Tibial artery (tissue), 4 donors: ENCODE measurements at places on chromosomes 13 and 19.

DNA sequence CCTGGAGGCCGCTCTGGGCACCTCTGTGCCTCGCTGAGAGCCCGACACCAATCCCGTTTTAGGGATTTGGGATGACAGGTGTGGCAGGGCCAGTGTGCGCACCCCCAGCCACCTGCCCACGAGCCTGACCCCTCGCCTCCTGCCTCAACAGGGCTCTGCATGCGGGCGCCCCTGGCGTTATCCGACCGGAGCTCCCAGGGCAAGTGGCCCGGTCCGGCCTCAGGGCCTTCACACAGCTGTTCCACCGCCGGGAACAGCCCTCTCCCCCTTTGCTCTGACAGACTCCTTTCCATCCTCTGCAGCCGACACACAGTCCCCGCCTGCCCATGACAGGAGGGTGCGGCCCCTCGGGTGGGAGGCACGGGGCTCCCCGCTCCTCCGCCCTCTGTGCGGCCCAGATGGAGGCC is 7.1 kb upstream of the WDR18 start:
- DNase-seq, result no peak

- DNase-seq, result no peak
Measured at GRCh38 chr19:54694648-54695047, 29.6 kb upstream of the KIR3DL3 start.

- no peak for DNase-seq
Measured at GRCh38 chr19:46493236-46494145, 2.2 kb downstream of the PNMA8B start.

GRCh38 chr19:35206379-35206778 is 22.2 kb downstream of the FAM187B start:
- no peak for DNase-seq

GRCh38 chr19:31339411-31339810 is 9.8 kb downstream of the TSHZ3 start:
- no peak for DNase-seq

GRCh38 chr13:62879071-62879470 is 1463.4 kb upstream of the PCDH20 start:
- DNase-seq, result no peak

GRCh38 chr13:114134111-114134943 is 1.9 kb upstream of the RASA3 start:
- no peak for DNase-seq

DNA sequence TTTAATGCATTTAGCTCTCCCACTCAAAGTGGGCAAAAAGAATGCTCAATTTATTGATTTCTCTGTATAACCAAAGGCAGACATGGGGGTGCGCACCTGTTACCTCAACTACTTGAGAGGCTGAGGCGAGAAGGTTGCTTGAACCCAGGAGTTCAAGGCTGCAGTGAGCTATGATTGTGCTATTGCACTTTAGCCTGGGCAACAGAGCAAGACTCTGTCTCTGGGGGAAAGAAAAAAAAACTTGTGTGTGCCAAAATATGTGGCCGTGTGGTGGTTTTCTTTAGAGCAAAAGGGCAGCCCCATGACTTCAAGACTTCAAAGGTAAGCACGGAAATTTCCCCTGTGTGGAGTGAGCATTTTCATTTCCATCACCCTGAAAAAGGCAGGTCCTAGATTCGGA is 81.9 kb downstream of the IPO5 start:
- DNase-seq, result no peak

DNA sequence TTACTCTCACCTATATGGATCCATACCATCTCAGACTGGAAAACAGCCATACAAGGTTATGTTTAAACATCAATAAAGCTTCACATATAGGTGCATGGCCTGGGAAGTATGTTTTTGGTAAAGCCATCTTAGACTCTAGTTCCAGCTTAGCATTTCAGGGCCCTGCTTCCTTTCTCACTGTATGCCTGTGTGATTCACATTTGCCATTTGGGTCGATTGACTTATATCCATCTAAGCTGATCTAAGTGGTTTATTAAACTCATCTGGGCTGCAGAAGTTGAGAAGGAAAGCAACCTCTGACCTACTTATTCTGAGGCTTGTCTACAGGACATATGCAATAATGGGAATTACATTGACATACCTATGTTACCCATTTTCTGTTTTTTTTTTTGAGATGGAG is 33.5 kb downstream of the ZNF506 start:
- no peak for DNase-seq

DNA sequence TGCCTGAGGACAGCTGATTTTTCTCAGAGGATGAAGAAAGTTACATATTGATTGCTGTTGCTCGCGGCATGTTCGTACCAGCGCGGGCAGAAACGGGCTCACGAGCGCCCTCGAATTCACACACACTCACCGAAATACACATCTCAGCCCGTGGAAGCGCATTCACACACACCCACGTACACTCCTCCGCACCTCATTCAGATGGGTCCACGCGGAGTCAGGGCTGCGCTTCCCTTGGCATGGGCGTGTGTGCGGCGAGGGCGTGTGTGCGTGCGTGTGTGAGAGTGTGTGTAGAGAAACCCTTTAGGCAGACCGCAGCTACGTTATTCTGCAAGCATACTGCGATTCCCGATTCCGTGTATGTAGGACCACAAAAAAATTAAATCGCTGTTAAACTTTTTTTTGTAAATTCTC is 2.1 kb upstream of the PCDH17 start:
- DNase-seq, result peak; percentile 61

- DNase-seq, result no peak
Measured at GRCh38 chr13:51626749-51627148, 42.5 kb downstream of the WDFY2 start.

DNA sequence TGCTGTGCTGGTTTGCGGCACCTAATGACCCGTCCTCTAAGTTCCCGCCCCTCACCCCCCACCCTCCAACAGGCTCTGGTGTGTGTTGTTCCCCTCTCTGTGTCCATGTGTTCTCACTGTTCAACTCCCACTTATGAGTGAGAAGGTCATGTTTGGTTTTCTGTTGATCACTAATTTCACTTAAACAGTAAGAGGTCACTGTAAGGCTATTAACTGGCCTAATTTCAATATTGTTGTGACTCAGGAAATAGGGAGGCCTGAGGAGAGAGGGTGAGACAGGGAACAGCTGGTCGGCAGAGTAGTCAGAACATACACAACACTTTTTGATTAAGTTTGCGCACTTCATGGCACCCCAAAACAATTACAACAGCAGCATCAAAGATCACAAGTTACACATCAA is 15.6 kb downstream of the TUBGCP3 start:
- DNase-seq, result no peak

- no peak for DNase-seq
Measured at GRCh38 chr13:50866817-50867636, 23.5 kb upstream of the DLEU7 start.

- DNase-seq, result no peak
Measured at GRCh38 chr19:48206397-48207093, 36.1 kb downstream of the ZSWIM9 start.

- no peak for DNase-seq
Measured at GRCh38 chr19:35937345-35938281, 1.4 kb downstream of the LRFN3 start.

DNA sequence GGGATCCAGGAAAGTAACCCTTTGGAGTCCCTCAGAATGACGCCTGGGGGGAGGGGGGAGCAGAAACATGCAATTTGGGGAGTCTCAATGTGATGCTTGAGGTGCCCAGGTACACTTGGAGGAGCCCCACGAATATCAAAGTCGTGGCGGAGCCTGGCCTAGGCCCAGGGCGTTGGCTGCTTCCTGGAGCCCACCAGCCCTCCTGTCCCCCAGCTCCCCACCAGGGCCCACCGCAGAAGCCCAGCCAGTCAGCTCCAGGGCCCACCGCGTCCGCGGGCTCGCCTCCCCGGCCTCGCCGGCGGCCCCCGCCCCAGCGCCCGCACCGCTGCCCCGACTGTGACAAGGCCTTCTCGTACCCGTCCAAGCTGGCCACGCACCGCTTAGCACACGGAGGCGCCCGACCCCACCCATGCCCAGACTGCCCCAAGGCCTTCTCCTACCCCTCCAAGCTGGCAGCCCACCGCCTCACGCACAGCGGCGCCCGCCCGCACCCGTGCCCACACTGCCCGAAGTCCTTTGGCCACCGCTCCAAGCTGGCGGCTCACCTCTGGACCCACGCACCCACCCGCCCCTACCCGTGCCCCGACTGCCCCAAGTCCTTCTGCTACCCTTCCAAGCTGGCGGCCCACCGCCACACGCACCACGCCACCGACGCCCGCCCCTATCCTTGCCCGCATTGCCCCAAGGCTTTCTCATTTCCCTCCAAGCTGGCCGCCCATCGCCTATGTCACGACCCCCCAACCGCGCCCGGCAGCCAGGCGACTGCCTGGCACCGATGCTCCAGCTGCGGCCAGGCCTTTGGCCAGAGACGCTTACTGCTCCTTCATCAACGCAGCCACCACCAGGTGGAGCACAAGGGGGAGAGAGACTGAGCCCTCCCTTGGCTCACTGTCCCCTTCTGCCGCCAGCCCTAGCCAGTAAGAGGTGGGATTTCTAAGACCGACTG is 2.1 kb downstream of the ZNF575 start:
- DNase-seq, result peak; percentile 61

GRCh38 chr19:30694156-30694755 is 322.1 kb downstream of the ZNF536 start:
- no peak for DNase-seq

GRCh38 chr19:58196901-58197616 is 14.2 kb downstream of the ZNF274 start:
- DNase-seq, result no peak

- DNase-seq, result no peak
Measured at GRCh38 chr13:110183910-110184309, 123.0 kb downstream of the COL4A1 start.

DNA sequence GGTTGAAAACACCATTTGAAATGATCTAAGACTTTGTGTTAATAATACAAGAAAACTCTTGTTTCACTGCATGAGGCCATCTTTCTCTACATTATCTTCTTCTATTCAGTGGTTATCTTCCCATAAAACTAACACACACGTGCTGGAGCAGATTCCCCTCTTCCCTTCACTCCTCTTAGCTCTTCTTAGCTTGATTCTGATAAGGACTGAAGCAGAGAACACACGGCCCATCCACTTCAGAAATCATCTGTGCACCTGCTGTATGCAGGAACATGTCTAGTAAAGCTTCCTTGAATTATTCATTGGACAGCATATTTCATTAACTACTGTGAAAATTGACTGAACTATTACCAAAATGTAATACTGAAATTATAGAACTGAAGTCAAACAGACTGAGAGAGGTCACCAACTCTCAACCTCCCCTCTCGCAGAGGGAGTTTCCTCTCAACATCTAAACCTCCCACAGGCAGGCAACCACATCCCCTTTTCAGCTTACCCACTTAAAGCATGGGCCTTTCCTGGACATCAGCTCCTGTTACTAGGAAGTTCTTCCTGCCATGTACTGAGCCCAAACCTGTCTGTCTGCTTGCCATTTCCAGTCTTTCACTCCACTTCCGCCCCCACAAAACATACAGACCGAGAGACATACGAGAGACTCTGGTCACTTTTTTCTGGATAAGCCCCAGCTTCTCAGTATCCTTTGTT is 113.9 kb downstream of the CRYL1 start:
- DNase-seq, result no peak

- no peak for DNase-seq
Measured at GRCh38 chr13:59680429-59681024, 483.2 kb downstream of the DIAPH3 start.

DNA sequence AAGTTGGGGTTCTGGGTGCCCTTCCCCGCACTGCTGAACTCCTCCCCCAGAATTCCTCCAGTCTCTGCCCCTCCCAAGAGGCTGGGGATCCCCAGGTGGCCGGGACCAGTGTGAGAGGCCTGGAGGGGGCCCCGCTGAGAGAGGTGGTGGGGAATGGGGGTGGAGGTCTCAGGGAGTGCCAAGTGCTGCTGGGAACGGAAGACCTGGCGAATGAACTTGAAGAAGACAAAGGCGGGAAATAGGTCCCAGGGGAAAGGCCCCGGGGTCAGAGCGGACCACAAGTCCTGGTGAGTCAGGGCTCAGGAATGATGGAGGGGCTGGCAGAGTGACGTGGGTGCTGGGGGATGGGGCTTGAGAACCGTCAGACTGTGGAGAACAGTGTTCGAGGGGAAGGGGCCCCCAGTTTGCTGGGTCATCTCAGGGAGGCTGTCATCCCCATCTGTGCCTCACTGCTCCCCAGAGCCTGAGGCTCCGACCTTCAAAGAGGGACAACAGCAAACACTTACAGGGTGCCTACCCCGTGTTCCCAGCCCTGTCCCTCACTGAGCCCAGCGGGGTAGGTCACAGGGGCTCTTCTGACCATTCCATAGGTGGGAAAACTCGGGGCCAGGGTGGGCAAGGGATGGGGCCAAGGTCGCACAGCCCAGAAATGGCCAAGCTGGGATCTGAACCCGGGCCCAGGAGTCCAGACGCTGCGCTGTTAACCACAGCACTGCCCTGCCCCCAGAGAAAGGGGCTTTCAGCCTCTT is 16.0 kb upstream of the SEMA6B start:
- DNase-seq, result peak; percentile 28

DNA sequence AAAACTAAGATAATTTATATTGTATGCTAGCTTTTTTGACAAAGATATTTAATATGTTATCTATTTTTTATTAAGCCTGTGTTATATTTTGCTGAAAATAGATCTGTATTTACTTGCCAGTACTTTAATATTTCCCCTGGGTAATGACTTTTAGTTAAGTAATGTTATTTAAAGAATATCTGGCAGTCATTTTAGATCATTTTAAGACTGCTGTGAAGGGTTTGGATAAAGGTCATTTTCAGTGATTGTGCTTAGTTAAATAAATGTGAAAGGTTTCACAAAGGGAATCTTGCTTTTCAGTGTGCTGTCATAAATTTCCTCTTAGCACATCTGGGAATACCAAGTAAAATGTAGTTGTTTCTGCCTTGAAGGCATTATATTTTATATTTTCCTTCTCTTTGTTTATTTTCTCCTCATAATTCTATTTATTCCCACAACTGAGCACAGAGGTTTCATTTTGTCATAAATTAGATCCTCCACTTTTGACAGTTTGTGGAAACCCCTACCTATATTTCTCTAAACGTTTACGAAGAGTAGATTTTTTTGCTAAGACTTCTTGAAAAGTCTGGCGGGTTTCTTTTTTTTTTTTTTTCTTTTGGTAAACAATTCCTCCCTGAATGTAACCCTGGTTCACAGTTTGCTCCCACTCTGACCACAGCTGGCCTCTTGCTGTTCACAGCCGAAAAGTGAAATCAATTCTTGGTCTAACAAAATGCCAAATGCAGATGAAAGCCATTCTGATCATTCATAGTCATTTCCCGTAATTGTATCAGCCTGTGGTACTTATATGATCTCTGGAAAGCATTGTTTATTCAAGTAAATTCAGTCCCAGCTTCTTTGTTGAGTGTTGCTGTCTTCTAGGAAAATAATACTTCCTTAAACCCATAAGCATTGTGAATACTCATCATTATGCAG is 87.8 kb downstream of the MAB21L1 start:
- no peak for DNase-seq

DNA sequence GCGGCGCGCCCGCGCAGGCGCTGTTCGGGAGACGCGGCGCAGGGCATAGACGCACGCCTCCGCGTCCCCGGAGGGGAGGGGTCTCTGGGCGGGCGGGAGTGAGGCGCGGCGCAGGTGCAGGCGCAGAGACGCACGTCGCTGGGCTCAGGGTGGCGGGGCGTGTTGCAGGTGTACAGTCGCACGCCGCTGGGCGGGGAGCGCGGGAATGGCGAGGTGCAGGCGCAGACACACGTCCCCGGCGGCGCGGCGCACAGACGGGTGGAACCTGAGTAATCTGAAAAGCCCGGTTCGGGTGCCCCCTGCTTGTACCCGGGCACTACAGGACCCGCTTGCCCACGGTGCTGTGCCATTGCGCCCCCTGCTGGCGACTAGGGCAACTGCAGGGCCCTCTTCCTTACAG is 44.7 kb downstream of the PLPP2 start:
- no peak for DNase-seq

GRCh38 chr13:31038834-31039552 is 106.5 kb downstream of the TEX26 start:
- DNase-seq, result no peak
